Stimulated activated CD8-positive, alpha-beta memory T cell treated with anti-CD3 and anti-CD28 coated beads, Interleukin-4, amount 100 ng/mL, for 1 hour (primary cell): ENCODE measurements at places on chromosomes 3 and 15.

DNA sequence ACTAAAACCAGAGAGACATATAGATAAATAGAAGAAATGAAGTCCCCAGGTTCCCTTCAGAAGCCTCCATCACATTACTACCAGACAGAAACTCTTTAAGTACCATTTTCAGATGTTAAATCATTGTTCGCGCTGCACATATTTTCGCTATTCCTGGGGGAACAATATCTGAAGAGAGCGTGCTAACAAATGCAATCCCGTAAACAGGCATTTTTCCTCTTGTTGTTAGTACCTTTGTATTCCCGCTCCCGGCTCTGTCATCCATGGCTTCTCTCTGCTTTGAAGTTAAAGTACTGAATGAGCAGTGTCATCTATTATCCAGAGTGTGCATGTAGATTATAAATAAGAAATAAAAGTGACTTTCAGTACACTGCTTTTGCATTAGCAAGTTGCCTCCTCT lies 412.3 kb downstream of the FOXP1 start:
- DNase-seq, result no peak

- no peak for DNase-seq
These were observed 195.9 kb downstream of the TP63 start for GRCh38 chr3:189827108-189827507.

GRCh38 chr3:144772372-144772771 lies 800.7 kb downstream of the DIPK2A start:
- DNase-seq, result no peak

- DNase-seq, result no peak
These were observed 82.1 kb upstream of the PRTG start for GRCh38 chr15:55824857-55825613.

DNA sequence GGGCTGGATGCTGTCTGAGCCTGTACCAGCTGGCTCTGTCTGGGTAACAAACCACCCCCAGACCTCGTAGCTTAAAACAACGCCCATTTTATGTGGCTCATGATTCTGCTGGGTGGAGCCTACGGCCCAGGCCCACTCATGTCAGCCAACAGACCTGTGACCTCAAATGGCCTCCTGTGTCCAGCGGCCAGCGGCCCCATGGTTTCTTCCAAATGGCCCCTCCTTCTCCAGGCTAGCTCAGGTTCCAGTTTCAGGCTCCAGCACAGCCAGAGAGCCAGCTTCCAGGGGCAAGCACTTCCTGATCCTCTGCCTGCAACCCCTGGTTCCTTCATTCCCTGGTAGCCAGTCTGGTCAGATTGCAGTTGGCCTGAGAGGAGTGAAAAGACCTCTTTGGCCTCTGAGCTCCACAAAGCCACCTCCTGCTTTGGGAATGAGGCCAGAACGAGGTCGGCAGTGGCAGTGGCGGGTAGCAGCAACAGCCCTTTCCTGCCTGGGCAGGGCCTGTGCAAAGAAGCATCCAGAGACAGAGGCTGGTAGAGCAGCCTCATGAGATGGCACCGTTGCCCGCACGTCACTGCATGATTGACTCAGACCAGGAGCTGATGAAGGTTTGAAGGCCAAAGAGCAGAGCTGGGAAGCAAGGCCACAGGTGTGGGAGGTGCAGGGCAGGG lies 21.0 kb upstream of the PLXNA1 start:
- DNase-seq, result no peak

DNA sequence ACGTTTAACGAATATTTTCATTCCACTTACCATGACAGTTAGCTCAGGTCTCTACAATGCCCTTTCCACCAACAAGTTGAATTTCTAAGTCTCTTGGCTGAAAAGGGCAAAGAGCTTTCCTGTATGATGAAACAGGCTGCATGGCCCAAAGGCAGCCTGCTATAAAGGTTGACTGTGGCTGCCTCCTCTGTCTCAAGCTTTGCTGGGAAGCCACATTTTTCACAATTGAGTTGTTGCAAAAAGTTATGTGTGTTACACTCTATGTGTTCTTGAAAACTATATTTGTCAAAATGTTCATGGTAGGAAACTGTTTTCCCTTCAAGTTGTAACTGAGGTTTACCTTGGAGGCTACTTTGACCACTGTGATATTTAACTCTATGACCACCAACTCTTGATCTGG lies 49.5 kb downstream of the DZIP1L start:
- DNase-seq, result no peak

GRCh38 chr3:151331696-151332095 lies 2.3 kb upstream of the P2RY13 start:
- DNase-seq, result no peak

GRCh38 chr3:197460002-197460401 lies 95.8 kb downstream of the BDH1 start:
- DNase-seq, result no peak
